T-helper 1 cell (primary cell): ENCODE measurements at places on chromosomes 5 and 9.

GRCh38 chr5:160341309-160341870 is 29.0 kb upstream of the CCNJL start:
- no peak for DNase-seq

- DNase-seq: no peak
Observed at GRCh38 chr5:125914471-125914870, 508.7 kb upstream of the GRAMD2B start.

GRCh38 chr5:149719666-149720065 is 10.4 kb upstream of the PPARGC1B start:
- DNase-seq: no peak

GRCh38 chr5:58403822-58404433 is 56.0 kb downstream of the PLK2 start:
- DNase-seq: no peak

DNA sequence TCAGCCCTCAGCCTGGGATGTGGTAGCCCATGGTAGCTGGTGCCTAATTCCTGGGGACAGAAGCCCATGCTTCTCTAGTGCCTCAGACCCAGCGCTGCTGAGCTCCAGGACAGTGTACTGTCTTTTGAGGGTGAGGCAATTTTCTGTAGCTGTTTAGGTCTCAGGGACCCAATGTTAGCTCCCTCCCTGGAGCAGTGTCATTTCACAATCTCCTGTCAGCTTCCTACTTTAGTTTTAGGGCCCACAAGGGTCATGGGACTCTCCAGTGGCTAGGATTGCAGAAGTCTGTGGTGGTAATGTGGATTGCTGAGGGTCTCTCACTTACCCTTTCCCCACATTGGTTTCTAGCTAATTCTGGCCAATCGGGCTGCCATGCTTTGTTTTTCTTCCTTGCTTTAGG is 67.7 kb upstream of the CCL21 start:
- no peak for DNase-seq

- DNase-seq: no peak
Observed at GRCh38 chr5:175848676-175849075, 22.7 kb upstream of the CPLX2 start.

DNA sequence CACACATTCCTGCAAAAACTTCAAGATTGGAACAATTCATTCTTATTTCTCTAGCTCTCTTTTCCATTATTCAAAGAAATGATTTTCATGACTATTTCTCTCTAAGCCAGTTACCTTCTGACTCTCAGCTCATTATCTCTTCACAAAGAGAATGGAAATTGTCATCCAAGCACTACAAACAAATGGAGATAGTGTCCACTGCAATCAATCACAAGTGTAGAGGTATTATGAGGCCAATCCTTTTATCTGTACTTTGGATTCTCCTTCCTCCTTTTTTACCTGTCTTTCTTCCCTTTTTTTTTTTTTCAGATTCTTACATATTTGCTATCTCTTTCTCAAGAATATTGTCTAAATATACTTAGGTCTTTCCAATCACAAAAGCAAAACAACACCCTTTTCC is 497.7 kb upstream of the MEF2C start:
- DNase-seq: no peak

DNA sequence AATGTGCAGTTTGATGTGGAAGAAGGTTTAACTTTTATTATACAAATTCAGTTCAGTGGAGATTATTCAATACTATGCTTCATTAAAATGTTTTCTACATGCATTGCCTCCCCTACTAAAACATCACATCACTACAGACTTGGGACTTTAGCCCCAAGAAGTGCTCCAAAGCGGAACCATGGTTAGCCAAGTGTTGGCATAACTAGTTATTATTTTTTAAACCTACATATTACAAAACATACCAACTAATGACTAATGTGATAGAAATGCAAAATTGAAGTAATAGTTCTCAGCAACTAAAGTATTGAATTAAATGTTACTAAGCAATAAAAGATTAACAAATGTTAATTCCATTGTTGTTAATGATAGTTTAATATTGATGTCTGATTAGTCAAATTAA is 74.5 kb downstream of the XRCC4 start:
- no peak for DNase-seq

DNA sequence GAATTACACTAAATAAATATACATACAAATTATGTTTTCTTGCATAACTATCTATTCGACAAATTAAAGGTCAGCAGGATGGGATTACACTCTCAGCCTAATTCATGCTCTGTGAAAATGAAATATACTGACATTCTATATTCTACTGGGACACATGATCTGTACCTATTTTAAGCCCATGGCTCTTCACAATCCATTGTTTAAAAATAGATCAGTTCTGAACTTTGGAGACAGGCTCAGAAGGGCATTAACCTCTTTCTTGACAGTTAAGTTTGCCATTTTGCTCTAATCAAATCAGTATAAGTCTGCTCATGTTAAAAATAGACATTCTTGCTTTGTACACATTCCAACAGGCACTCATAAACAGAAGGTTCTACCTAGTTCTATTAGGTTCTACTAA is 361.2 kb downstream of the HCN1 start:
- DNase-seq: no peak

DNA sequence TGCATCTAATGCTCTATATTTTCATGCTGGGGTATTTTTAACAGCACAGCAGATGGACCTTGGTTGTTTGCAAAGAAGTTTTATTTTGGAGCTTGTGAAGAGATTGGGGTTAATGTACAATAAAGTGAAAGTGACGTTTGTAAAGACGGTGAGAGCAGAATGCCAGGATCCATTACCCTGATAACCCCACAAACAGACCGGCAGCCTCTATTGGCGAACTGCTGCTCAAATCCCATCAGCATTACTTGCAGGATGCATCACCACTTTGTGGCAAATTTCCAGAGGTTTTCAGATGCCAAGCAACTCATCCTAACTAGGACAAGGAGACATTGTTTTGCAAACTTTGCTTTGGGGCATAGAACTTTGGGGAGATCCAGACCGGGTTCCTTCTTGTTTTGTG is 383.3 kb upstream of the ZNF462 start:
- DNase-seq: no peak

- DNase-seq: no peak
Observed at GRCh38 chr5:7754490-7754889, 96.4 kb downstream of the CFAP90 start.

- DNase-seq: no peak
Observed at GRCh38 chr5:15943487-15943886, 236.1 kb downstream of the MARCHF11 start.
